ENCODE measurements at places on chromosomes 3 and 15.
A peak's percentile ranks its signal among the peaks of the same experiment; 100 is the strongest.

- no peak for DNase-seq
Observed at GRCh38 chr3:158479051-158479450, 91.9 kb upstream of the MLF1 start.

DNA sequence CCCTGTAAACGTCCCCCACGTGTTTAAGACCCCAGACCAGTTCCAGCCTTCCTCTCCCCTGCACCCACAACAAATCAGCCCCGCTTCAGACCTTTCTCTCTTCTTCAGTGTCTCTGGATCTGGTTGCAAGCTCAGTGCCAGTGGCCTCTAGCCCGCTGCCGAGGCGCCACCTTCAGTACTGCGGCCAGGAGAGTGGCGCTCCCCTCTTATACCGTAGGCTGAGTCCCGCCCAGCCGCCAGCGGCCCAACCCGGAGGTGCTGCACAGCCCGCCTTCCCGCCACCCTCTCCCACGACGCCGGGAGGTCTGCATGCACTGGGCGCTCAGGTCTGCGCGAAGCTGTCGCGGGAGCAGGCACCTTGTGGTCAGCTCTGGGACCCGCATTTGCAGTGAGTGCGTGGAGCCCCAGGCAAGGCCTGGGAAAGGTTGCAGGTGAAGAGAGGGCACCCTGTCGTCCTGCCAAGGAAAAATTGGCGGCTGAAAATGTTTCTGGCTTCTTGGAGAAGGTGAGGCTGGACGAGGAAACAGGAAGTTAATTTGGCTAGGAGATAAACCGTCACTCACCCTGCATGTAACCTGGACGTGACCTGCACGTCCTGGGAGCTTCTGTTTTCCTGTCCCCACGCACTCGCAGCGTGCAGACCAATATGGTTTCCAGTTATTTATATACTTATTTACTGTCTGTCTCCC lies at the start of gene C2CD4B:
Gene C2CD4B (minus strand): TSS at position 182 of the 689 bp plus-strand sequence. CDS start 301 bp downstream, outside the sequence.
- no peak for DNase-seq

GRCh38 chr3:38036906-38037305 lies 2.1 kb upstream of the DLEC1 start:
- no peak for DNase-seq

GRCh38 chr15:70036585-70037291 lies 61.0 kb downstream of the TLE3 start:
- DNase-seq: peak; percentile 62

DNA sequence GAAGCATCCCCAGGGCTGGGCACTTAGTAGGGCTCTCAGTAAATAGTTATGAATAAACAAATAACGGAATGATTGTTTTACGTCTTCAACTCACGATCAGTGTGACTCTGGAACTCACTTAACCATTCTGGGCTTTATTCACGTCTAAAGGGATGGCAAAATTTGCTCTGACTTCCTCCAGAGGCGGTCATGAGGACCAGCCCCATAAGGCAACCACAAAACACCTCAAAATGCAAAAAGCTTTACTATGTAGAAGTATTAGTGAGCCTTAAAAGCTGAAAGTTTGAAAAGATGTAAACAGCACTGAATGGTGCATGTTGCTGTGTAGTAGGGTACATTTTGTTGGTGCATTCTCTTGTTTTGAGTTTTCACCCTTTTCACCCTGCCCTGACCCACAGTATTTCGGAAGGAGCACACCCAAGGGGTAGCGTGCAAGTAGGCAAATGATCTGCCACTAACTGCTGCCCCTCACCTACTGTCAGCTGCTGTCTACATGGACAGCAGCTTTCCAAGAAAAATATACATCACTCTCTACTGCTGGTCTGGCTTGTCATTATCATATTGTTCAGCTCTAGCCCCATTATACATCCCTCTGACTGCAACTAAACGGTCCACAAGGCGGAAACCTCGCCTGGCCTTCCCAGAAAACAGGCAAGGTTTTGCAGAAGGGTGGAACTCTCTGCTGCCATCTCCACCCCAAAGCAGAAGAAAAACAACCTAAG lies 308.5 kb upstream of the PROK2 start:
- no peak for DNase-seq

DNA sequence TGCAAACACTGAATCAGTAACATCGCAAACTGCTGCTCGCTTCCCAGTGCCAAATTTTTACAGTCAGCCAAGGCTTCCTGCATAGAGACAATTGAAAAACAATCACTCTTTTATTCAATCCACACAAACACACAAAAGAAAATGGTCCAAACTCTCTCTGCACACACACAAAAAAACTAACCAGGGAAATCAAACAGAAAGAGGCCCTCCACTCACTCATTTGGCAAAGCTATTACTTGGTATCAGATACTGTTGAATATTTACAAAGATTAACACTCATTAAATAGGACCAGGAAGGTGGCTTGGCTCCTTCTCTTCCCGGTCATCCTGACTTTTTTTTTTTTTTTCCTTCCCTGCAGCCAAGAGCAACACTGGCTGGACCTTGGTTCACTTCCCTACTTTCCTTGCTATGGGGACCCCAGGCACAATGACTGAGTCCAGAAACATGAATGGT lies 62.4 kb upstream of the SPATA12 start:
- no peak for DNase-seq
